ENCODE measurements at places on chromosomes 3 and 15.

DNA sequence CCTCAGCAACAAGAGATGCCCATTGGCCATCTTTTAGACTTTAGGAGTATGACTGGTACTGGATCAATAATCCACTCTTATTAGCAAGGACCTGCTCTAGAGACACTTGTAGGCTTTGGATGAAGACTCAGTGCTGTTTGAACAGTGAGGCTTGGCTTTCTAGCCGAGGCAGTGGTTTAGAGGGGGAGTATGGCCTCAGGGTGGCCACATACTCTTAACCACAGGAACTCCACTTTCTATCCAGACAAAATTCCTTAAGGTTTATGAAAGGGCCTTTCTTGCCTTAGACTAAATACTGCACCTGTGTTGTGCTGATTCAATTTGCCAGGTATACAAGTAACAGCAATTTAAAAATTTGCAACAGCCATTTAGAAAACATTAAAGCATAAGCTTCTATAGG is 1046.3 kb downstream of the DIPK2A start:
- no peak for DNase-seq

GRCh38 chr3:148790370-148790769 is 37.2 kb upstream of the CPB1 start:
- DNase-seq, result no peak

DNA sequence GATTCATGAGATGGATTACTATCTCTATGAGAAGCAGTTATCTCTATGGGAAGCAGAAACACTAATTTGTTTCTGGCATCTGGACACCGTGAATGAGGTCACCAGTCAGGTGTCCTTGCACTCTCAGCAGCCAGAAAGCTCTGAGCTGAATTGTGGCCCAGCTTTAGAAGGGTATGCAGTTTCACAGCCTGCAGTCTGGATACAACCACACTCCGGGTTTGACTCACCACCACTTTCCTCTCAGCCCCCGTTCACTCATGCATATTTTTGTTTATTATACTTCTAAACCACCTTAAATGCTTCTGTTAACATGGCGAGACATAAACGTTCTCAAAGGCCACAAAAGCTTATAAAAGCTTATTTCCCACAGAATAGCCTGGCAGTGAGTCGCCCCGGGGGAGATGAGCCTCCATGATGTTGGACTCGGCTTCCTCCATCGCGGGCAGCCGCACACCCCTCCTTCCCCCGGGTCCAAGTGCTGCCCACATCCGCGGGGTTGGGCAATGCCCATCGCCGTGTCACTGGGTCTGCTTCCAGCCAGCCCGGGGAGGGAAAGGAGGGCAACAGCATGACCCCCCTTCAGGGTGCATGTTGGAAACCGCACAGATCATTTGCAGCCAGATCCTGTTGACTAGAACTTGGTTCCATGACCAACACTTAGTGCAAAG is 16.8 kb upstream of the SLC41A3 start:
- DNase-seq, result peak; percentile 54

- DNase-seq, result peak; percentile 90
Measured at GRCh38 chr3:57596495-57597126, 533 bp downstream of the ARF4 start.

DNA sequence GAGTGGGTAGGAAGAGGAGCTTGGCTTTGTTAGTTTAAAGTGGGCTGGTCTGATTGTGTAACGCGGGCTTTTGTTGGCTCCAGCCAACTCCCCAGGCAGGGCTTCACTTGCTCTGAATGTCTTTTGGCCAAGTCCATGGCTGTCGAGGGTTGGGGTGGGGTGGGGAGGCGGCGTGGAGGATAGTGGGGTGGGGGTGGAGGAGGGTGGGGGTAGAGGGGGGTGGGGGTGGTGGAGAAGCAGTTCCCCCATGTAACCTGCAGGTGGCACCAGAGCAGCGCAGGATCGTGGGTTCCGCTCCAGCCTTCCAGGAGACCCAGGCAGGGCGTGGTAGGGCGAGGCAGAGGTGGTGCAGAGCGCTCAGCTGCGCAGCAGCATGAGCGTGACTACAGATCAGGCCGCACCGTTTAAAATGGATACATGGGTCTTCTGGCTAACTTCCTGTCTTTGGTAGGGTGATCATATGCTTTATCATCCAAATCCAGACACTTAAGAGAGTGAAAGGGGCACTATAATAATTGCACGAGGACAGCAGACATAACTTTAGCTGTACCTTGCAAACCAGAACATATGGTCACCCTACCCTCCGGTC is 28.3 kb downstream of the GOLGA6A start:
- DNase-seq, result peak; percentile 82

- no peak for DNase-seq
Measured at GRCh38 chr15:70459312-70459711, 304.0 kb downstream of the UACA start.

GRCh38 chr15:99310745-99311144 is 59.5 kb downstream of the LRRC28 start:
- no peak for DNase-seq

- DNase-seq, result no peak
Measured at GRCh38 chr3:73484656-73485248, 140.0 kb downstream of the PDZRN3 start.

DNA sequence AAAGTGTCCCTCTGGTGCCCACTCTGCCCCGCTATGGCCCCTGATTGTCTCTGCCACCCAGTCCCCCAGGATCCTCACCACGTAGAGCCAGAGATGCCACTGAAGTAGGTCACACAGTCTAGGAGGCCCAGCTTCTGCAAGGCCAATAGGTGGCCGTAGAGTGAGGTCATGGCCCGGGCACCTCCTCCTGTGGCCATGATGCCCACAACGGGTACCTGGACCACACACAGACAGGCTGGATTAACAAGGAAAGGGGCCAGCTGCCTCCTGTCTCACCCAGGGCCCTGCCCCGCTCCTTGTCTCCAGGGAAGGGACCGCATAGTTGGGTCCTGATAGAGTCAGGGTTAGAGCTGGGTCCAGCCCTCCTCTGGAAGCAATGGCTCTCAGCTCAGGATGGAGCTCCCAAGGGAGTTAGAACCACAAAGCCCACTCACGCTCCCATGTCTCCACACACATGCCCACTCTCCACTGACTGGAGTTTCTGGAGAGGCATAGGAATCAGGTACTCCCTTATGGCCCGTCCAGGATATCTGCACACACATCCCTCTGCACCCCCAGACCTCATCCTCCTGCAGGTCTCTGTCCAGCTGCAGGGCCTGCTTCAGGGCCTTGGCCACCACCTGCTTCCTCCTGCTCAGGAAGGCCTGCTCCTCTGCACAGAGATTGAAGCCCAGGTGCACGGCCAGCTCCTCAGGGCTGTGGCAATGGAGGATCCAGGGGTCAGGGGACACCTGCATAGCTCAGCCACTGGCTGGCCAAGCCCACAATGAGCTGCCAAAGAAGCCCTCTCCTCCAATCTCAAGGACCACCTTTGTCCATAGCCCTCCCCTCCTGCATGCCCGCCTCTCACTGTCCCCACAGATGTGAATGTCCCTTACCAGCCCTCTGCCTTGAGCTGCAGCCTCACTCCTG is 13.2 kb downstream of the PLA2G4D start:
- no peak for DNase-seq

DNA sequence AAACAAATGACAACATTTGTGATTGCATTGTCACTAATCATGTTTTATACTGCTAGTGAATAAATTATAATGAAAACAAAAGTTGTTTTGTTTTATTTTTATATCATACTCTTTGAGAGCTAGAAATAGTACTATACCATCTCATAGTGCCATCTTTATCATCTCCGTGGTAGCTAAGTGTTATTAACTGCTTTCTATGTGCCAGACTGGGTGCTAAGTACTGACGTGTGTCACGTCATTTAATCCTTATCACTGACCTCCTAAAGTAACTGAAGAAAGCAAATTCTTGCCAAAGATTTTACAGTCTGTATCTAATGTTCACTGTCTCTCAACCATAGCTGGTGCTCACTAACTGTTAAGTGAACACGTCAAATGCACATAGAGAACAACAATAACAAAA is 99.5 kb upstream of the CNTN3 start:
- no peak for DNase-seq

DNA sequence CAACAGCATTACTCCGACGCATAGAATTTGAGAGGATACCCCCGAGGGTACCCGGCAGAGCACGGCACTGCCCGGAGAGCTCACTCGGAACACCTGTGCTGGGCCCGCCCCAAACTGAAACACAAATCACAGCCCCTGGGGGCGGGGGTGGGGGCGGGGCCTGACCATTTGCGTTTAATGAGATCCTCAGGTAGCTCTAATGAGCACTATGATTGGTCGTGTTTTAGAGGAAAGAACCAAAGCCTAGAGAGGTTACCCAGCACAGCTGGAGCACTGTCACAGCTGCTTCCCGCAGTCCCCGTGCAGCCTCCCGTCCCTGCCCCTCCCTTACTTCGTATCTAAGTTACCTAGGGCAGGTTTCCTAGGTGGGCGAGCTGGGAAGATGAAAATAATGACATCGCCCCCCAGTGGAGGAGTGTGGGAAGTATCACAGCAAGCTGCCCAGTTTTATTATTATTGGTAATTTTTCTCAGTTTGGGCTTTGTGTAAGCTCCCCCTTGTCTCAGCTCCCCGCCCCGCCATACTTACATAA is 187.1 kb downstream of the PDE8A start:
- DNase-seq, result no peak

DNA sequence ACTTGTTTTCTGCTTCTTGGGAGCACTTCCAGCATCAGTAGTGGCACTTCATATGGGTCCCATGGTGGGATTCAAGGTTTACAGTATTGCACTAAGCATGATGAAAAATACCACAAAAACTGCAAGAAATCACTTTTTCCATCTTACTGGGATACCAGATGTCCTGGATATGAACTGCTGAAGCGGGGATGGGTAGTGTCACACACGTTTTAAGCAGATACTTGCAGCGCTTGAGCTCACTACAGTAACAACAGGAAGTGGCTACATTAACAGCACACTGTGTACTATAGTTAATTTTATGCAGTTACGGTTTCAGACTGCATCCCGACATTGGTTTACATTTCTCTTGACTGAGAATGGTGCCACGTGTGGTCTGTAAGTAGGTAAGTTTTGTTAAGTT is 3.5 kb upstream of the ISG20 start:
- no peak for DNase-seq

DNA sequence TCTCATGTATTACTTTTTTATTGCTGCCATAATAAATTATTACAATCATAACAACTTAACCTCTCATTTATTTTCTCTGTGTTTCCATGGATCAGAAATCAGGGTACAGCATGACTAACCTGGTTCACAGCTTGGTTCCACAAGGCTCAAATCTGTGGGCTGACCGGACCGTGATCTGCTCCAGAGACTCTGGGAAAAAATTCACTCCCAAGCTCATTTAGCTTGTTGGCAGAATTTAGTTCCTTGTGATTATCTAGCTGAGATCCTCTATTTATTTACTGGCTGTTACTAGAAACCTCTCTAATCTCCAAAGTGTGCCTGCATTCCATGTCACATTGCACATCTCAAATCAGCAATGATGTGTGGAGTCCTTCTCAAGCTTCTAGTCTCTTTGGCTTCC is 386.6 kb downstream of the DIPK2A start:
- no peak for DNase-seq

Measured in tibial artery (tissue), 4 donors.